ENCODE measurements at places on chromosomes 2 and 18. TPM values are rescaled to one million over a fixed set of nuclear protein-coding genes. Genes with fewer than 3 reads are reported as not detected.

DNA sequence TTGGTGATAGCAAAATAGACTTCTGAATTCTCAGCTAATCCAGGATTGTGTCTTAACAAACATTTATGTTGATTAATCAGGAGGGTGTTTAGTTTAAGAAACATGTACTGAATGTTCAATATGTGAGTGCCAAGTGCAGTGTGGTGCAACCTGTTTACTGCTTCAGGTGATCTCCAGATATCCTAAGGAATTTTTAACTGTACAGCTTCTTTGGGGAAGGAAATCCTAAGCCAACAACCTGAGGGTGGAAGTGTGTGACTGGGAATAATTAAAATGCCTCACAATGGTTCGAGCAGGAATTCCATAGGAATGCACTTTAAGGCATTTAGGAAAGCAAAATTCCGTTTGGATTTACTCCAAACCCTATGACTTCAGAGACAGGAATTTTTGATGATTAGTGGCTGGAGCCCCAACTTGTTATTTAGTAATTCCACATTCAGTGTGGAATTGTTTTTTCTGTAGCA lies 16.4 kb downstream of the CRIM1 start:
- no peak for DNase-seq

DNA sequence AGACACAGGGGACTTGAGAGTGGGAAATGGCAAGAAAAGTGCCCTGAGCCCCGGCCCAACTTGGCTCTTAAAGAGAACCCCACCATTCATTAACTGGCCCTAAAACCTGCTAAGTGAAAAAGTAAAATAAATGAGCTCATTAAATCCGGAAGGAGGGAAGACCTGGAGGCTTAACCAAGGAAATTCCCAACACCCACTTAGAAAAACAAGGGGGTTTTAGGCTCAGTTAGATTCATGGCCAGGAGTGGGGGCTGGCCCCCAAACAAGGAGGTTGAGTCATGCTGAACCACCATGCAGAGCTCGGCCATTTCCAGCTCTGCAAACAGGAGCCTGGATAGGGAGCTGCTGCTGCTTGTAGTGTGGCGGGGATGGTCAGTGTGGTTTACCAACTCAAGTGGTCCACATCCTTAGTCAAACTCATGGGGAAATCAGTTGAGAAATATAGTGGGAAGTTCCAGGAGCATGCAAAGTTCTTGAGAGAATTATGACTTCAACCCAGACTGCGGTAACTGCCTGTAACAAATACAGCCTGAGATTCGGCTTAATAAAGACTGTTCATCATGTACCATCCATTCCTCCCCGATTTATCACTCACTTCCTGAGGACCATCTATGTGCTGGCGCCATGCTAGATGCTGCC lies 39.7 kb upstream of the MRPL19 start:
- DNase-seq = no peak

GRCh38 chr2:94769733-94770132 lies 101.5 kb upstream of the TEKT4 start:
- no peak for DNase-seq

DNA sequence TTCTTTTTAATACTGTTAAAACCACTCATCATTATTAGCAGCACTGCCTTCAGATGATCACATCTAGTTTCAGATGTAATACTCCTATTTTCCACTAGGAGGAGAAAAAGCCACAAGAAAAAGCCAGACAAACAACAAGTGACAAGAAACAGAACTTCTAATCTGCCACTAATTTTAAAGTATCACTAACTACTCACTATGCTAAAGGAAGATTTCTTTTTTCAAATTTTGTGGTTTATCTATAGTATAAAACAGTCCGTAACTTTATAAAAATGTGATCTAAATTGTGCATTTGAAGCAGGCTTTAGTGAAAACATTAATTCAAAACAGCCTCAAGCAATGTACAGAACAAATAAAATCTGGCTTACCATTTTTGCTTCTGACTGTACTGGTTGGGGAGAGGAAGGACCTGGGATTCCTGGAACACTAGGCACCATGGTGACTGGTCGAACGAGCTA lies 56.8 kb downstream of the ATF2 start:
- DNase-seq = no peak

- DNase-seq = no peak
Measured at GRCh38 chr2:107775211-107775610, 51.5 kb upstream of the RGPD4 start.

- DNase-seq = no peak
Measured at GRCh38 chr2:172986040-172986439, 89.6 kb upstream of the MAP3K20 start.

- no peak for DNase-seq
Measured at GRCh38 chr2:149170911-149171310, 132.4 kb downstream of the LYPD6B start.

DNA sequence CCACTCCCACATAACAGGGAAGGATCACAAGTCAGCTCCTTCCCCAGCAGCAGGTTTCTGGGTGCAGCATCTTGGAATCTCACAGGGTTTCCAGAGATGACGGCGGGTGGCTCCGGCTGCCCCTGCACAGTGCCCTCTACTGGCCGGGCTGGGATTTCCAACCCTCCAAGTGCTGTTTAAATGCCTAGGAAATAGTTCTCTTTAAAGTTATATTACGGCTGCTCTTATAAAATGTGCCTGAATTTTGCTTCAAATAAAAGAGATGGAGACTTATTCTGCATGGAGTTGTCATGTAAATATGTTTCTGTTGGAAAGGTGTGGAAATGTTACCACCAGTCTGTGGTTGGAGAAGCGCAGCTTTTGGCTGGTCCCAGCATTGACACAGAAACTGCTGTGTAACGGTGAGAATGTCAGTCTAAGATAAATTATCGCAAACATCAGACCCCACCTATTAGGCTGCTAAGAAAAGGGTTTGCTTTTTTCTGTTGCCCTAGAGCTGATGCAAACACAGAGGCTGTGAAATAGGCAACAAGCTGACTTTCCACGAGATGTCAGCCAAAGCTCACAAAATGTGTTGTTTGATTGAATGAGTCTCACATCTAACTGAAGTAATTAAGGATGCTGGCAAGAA lies 3.3 kb upstream of the HJURP start:
- DNase-seq = no peak

Gene RND3
- 67.0 TPM for total RNA-seq

Gene PRKAG3
- total RNA-seq = 0.19 TPM
